ENCODE measurements at places on chromosomes 4 and X.
A peak's percentile ranks its signal among the peaks of the same experiment; 100 is the strongest.

- DNase-seq, result no peak
Observed at GRCh38 chrX:31228415-31228832, 156.6 kb upstream of the FTHL17 start.

DNA sequence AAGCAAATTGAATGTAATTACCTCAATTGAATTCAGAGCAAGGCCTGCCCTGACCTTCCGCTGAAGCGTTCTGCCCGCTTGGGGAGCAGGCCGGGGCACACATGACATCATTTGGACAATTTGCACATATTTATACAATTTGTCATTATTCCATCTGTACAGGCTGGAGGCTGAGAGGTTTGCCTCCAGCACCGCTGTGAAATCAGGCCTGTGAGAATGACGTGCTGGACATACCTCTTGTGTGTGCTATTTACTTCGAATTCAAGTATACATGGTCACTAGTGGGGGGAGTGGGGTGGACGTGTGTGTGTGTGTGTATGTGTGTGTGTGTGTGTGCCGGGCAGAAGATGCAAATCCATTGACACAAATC, 285.6 kb downstream of the SHOX start:
- no peak for DNase-seq

GRCh38 chr4:165524532-165525190, 145.9 kb downstream of the CPE start:
- no peak for DNase-seq

- DNase-seq, result no peak
Observed at GRCh38 chr4:153634738-153635353, 49.2 kb upstream of the TLR2 start.

DNA sequence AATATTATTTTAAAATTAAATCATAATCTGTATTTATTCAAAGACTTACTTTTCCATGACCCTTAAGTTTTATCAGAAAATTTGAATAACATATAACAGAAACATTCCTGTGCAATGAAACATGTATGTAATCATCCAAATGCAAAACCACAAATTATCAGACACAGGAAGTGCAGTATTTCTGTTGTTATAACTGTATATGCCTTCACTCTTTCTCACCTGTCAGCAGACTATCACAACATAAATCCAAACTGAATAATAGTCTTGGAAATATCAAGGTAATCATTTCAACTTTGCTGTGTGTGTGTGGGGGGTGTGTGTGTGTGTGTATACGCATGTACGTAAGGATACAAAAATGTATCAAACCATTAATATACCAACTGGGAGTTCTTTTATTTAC, 285.9 kb downstream of the SLC7A11 start:
- DNase-seq, result no peak

DNA sequence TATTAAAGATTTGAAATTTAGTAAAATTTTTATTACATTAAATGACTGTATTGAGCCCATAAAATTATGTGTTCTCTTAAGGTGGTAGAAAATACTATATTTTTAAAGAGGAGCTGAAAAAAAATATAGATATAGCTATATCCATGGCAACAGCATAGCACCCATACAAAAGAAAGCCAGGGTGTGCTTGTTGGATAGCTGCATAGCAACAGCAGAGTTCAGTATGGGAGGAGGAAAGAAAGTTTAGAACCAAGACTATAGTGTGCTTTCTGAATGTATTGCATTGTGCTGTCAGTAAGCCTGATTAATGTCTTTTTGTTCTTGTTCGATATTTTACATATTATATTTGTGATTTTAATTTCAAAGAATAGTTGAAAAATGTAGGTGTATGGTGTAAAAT, 78.4 kb downstream of the GRID2 start:
- no peak for DNase-seq

- no peak for DNase-seq
Observed at GRCh38 chr4:22531311-22532019, 15.6 kb upstream of the ADGRA3 start.

- no peak for DNase-seq
Observed at GRCh38 chr4:142781114-142781513, 65.0 kb downstream of the INPP4B start.

DNA sequence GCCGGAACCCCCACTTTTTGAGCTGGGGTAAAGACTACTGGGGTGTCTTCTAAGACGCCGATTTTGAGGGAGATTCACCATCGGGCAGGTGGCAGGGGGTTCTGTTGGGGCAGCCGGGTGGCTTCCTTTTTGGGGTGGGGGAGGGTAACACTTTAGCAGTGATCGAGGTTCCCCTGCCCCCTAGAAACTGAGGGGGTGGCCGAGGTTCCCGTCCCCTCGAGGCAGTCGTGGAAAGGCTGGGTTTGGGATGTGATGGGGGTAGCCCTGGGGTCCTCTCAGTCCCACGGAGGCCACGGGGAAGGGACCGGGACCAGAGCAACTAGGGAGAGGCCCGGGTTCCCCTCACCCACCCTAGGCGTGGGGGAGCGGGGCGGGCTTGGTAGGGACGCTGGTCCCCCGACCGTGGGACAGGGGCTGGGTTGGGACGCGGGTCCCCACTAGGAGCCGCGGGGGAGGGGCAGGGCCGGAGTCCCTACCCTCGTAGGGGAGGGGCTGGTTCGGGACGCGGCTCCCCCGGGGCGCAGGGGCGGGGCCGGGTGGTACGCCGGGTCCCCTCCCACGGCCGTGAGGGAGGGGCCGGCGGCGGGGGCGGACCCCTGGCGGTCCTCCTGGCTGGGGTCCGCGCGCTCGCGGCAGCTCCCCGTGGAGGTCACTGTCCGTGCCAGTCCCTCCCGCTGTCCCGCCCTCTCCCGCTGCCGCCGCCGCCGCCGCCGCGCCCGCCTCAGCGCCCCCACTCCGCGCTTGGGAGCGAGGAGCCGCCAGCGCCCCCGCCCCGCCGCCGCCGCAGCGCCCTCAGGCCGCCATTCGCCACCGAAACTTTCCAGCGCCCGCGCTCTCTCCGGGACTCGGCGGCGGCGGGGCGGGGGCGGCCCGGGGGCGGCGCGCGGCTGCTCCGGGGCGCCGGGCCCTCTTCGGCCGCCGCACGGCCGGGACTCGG, at the start of gene TBL1X:
TBL1X (plus strand) TSS at position 624 of the 937 bp plus-strand sequence. CDS start 188,529 bp downstream, outside the sequence.
- DNase-seq, result peak; percentile 73

- no peak for DNase-seq
Observed at GRCh38 chr4:117549524-117549923, 464.1 kb upstream of the TRAM1L1 start.

DNA sequence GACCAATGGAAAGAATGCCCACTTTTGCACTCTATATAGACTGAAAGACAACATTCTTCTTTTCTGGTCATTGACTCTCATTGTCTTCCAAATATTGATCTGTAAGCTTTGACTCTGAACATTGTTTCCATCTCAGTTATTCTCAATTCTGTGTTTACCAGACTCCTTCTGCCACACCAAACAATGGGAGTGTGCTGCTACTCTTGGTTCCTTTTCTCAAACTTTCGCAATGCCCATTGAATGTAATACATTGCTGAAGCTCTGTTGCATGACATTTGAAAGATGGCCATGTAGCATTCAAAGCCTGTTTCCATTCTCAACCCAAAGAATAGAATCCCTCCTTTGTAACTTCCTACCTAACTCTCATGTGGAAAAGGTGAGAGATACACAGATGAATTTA, 136.2 kb downstream of the BTC start:
- no peak for DNase-seq

DNA sequence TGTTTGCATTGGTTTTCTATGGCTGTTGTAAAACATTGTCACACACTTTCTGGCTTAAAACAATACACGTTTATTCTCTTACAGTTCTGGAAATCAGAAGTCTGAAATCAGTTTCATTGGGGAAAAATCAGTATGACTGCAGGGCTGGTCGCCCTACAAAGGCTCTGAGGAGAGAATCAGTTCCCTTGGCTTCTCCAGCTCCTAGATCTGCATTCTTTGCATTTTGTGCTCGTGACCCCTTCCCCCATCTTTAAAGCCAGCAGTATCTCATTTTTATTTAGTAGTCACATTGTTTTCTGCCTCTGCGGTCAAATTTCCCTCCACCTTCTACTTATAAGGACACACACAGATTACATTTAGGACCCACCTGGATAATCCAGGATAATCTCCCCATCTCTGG, 849.7 kb upstream of the GRID2 start:
- no peak for DNase-seq

DNA sequence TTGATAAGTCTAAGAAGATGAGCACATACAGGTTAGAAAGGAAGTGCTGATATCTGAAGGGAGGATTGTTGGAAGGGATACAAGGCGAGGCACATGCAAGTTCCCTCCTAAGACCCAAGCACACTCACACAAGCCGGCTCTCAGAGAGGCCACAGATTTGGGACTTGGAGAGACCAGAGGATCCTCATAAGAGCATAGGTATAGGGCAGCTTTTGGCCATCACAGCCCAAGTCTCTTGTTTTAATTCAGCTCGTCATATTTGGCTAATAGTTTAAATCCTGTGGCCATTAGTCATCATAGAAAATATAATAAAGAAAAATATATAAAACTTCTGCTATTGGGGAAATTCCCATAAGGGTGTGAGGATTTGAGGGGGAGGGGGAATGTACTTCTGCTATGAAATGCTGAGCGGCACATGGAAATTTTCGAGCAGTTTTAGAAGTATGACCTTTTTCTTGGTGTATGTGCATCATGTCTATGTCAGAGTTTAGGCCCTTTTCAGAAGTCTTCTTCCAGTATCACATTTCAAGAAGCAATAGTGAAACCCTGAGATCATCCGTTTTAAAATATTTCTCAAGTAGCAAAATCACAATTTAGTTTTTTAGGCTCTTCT, 97.7 kb downstream of the NFKB1 start:
- DNase-seq, result no peak

GRCh38 chr4:128601991-128602695, 207.4 kb upstream of the JADE1 start:
- DNase-seq, result no peak

- no peak for DNase-seq
Observed at GRCh38 chrX:786441-786881, 155.9 kb downstream of the SHOX start.

GRCh38 chr4:3834663-3835521, 68.7 kb downstream of the ADRA2C start:
- no peak for DNase-seq

- no peak for DNase-seq
Observed at GRCh38 chr4:66300336-66300934, 630.1 kb upstream of the EPHA5 start.

DNA sequence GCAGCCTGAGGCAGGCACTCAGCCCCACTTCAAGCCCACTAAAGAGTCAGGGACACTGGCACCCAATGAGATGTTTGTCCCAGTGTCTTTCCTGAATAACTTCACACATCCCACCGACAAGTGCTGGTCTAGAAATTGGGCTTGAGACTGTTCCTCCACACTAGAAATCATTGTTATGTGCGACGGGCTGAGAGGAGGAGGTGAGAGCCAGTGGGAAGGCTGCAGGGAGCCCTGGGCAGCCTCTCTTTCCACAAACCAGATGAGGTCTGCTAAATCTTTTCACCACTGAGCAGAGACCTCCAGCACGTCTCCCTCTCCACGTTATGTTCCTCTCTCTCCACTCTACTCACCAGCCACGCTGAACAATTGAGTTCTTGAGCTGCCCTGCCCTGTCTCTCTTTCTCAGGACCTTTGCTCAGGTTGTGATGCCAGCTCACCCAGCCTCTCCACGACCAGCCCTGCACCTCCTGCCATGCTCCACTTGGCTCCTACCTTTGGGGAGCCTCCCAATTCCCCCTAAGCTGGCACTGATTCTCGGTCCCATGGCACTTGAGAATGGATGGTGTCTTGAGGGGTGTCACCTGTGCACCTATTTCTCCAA, 8.4 kb downstream of the SCD5 start:
- no peak for DNase-seq

DNA sequence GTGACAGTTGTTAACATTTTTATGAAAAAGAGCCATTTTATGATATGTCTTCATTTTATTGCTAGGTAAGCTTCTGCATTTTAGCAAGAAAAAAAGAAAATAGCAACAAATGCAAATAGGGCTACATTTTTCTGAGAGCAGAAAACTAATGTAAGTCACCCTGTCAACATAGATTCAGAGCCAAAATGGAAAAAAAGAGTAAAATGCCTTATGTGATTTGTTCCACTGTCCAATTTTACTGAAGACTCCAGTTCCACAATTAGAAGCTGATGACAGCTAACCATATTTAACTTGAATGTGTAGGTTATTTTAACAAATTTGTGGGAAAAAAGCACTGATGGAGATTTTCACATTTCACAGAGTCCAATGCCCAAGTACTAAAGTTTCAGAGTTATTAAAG, 772.3 kb downstream of the FAT4 start:
- no peak for DNase-seq

GRCh38 chr4:101418055-101418454, 70.7 kb upstream of the PPP3CA start:
- peak; percentile 67 for DNase-seq

GRCh38 chr4:3703343-3703676, 62.9 kb upstream of the ADRA2C start:
- no peak for DNase-seq

DNA sequence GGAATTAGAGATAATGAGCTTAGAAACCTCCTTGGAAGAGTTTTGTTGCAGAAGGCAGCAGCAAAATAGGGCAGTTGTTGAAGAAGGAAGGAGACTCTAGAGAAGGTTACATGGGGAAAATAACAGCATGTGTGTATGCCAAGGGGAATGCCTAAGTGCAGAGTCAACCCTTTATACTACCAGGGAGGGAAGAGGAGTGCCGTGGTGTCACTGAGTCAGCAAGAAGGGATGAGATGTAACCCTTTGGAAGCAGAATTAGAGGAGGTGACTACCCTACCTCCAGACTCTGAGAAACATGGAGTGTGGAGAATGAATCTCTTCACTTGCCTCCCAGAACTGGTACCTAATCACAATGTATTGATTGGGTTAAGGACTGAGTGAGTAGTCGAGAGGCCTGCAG, 6.7 kb upstream of the GABRE start:
- DNase-seq, result no peak

DNA sequence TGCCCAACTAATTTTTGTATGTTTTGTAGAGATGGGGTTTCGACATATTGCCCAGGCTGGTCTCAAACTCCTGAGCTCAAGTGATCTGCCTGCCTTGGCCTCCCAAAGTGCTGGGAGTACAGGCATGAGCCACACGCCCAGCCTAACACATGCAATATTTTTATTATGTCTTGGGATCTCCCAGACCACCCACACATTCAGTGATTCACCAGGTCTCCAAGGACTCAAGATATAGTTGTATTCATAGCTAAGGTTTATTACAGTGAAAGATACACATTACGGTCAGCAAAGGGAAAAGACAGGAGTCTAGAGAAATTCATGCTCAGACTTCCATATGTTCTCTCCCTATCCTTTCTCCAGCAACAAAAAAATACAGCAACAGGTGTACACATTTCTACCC, 25.5 kb upstream of the FAM120C start:
- DNase-seq, result no peak

DNA sequence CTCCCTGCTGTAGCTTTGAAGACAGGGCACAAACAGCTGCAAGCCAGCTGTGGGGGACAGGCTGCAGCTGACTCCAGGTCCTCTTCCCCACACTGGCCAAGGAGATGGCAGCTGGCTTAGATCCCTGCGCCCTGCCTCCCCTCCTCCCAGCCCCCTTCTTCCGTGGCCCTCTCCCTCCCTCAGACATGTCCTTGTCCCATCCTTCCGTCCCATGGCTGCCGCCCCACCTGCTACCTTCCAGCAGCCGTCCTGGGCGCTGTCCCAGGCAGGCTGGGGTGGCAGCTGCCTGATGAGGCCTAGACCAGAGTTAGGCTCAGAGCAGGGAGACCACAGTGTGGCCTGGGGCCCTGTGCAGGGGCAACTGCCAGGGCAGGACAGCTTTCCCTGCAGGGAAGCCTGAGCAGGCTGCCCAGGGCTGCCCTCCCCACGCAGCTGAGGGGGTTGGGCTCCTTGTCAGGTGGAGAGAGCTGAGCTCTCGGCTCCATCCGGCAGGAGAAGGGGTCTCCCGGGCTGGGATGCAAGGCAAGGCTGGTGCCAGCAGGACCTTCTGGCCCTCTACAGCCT, 3.3 kb upstream of the BGN start:
- DNase-seq, result no peak
